DMS79 (cell line): ENCODE measurements at places on chromosomes 1 and 21.
A peak's percentile ranks its signal among the peaks of the same experiment; 100 is the strongest.

DNA sequence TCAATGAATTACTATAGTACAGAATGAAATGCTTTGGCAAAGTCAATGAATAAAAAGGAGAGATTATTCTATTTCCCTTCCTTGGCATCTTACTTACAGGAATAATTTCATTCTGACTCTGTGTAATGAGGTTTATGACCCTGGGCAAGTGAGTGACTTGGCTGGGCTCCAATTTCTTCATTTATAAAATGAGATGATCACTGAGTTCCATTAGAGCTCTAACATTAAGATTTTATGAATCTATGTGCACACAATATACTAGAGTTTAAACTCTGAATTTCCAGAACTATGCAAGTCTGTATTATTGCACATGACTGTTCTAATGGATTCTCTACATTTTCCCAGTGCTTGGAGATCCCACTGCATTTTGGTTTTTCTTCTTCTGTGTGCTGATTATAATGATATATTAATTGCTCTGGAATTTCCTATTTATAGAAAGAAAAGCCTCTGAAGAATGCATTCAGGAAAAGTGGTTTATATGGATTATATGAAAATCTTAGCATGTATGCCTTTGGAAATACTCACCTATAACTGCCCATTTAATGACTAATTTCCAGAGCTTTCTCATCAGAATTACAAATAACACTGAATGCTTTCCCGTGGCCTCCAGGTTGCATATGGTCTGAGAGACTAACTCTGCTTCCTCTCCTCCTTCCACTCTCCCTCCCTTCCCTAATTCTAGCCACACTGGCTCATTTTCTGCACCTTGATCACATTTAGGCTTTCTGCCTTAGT, 97.4 kb upstream of the CHRM3 start:
- no peak for DNase-seq

DNA sequence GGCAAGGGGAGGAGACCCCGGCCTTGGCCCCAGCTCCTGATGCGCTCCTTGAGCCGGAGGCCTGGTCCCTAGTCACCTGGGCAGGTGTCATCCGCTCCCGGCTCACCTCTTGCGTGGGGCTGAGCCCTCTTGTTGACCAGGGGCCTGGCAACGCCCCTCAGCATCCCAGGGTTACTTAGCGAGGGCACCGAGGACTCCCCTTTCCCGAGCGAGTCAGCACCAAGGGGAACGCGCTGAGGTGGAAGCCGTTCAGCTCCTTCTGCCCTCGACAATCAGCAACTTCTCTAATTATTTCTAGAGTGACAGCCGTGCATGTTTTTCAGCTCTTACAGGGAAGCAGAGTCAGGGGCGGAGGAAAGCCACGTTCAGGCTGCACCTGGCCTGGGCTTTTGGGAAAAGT, 522 bp downstream of the SLC45A1 start:
- peak; percentile 2 for DNase-seq

GRCh38 chr1:25987951-25988350, 9.9 kb downstream of the PAFAH2 start:
- DNase-seq: no peak

- DNase-seq: no peak
Measured at GRCh38 chr1:25079048-25079447, 149.0 kb upstream of the RUNX3 start.

DNA sequence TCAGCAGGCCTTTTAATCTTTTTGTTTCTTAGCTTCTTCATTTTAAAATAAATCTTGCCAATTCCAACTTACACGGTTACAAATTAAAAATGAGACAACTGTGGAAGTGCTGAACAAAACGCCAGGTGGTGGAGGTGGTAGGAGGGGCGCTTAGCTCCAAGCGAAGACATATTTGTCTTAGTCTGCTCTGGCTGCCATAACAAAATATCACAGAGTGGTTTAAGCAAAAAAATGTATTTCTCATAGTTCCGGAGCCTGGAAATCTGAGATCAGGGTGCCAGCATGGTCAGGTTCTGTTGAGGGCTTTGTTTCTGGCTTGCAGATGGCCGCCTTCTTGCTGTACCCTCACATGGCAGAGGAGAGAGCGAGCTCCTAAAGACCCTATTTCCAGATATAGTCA, 14.9 kb downstream of the IER5 start:
- DNase-seq: no peak
